ENCODE measurements at places on chromosomes 3 and 15.

DNA sequence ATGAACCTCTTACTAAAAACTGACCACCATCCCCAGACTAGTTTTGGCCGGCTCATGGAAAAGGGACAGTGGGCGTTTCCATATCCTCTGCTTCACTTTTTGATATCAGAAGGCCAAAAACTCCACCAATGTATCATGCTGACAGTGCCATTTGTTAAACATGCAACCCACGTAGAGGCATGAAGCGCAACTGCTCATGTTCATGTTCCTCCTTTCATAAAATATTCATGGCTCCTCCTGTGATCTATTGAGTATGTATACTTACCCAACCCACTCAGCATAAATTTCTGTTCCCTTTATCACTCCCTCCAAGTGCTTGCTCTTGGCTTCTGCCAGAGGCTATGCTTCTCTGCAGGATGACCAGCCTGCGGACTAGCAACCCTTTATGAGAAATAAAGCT, 58.7 kb upstream of the TGFBR2 start:
- no peak for DNase-seq

- DNase-seq, result no peak
These were observed at the start of gene TMEM212 for GRCh38 chr3:171842864-171843518. TMEM212 (plus strand) TSS chr3:171843349; CDS start chr3:171843384, 35 bp downstream.

- no peak for DNase-seq
These were observed 473 bp upstream of the COMMD2 start for GRCh38 chr3:149752788-149753136.

DNA sequence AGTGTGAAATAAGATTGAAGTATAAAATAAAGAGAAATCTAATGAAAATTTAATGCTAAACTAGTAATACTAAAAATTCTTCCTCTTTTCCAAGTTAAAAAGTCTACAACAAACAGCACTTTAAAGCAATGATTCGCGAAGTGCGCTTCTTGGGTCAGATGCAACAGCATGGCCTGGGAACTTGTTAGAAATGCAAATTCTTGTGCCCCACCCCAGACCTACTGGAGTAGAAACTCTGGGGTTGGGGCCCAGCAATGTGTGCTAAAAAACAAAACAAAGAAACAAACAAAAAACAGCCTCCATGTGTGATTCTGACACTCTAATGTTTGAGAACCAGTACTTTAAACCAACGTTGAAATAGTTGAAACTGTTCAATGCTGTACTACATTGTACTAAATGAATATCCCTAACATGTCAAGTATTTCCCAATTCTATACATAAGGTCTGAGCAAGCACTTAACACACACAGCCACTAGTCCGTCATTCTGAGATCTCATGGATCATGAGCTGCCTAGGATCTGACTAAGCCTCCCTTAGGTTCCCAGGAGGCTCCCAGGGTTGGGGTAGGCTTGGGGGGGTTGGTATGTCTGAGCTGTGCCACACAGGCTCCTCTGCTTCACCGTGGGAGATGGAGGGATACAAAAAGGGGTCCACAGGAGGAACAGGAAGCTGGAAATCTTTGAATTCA, 6.1 kb downstream of the RASGRP1 start:
- no peak for DNase-seq

- no peak for DNase-seq
These were observed 19.8 kb upstream of the CRBN start for GRCh38 chr3:3199306-3199705.

DNA sequence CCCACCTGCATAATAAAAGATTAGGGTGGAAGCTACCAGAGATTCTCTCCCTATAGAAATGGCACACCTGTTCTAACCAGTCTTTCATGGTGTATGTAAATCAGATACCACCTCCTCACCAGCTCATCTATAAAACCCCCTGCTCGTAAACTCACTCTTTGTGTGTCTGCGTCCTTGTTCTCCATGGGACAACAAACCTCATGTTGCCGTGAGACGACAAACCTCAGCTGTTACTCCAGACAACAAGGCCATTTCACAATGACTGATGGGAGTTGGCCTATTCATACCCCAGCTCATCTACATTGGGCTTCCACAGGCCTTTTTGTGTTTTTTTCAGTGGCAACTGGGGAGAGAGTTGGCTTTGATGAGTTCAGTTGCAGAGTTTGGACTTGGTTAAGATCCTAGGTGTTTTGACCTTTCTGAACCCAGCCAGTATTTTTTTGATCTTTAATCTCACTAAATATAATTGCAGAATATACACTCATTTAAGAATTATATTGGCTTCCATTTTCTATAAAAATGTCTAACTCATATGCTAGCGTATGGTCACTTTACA, 96.6 kb upstream of the LRIG1 start:
- no peak for DNase-seq

- DNase-seq, result no peak
These were observed 75.0 kb downstream of the TTBK2 start for GRCh38 chr15:42845581-42845980.

- peak; percentile 72 for DNase-seq
These were observed 181.1 kb downstream of the GBE1 start for GRCh38 chr3:81580355-81580754.

DNA sequence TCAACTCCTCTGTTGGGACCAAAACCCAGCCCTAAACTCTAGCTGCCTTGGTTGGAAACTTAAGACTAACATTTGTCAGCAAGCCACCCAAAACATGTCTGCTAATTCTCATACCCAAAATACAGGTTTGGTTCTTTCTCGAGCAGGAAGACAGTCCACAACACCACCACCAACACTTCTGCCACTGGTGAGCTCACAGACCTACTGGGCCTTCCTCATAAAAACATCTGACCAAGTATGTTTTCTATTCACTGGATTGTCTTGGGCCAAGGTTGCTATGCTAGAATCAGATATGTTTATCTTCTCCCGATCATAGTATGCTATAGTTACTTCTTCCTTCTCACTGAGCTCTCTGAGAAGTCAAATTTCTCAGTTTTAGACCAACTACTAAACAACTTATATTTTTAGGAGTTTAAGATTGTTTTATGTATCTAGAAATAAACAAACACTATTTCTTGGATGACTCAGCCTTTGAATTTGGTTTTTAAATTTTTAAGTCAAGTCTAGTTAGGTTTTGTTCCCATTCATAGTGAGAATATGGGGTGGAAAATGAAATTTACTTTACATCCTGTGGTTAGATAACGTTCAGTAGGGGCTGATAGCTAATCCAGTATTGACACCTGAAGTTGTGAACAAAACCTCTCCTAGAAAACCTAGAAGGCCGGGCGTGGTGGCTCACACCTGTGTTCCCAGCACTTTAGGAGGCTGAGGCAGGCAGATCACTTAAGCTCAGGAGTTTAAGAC, 360.5 kb downstream of the RSL24D1 start:
- no peak for DNase-seq

DNA sequence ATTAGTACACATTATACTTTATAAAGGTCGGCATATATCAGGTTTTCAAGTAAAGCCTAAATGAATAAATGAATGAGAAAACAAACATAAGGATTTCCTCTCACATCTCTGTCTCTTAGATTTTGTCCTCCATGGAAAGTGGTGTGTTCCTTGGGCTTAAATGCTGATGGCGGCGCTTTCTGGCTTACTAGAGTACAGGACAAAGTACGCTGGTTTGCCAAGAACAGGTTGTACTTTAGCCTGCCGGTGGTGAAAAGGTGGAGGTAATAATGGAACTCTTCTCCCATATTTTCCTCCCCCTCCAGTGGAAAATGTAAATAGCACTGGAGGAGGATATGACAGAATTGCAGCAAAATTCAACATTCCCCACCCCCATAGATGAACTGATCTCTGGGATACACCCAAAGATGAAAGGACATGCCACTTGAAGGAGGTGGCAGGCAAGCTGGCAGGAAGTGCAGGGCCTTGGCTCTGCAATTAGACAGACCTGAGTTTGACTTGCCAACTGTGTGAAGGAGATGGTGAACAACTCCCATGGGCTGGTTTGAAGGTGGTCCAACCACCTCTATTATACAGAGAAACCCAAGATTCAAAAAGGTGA, 29.3 kb downstream of the CEP152 start:
- no peak for DNase-seq

GRCh38 chr3:156456771-156457224, 98.1 kb downstream of the SSR3 start:
- no peak for DNase-seq

- no peak for DNase-seq
These were observed 35.5 kb downstream of the MRAS start for GRCh38 chr3:138383715-138384465.

- DNase-seq, result no peak
These were observed 14.0 kb downstream of the VPS13C start for GRCh38 chr15:62046078-62046743.

- no peak for DNase-seq
These were observed 60.3 kb downstream of the B3GNT5 start for GRCh38 chr3:183313351-183313750.

GRCh38 chr3:176941689-176942088, 255.6 kb downstream of the TBL1XR1 start:
- DNase-seq, result no peak

DNA sequence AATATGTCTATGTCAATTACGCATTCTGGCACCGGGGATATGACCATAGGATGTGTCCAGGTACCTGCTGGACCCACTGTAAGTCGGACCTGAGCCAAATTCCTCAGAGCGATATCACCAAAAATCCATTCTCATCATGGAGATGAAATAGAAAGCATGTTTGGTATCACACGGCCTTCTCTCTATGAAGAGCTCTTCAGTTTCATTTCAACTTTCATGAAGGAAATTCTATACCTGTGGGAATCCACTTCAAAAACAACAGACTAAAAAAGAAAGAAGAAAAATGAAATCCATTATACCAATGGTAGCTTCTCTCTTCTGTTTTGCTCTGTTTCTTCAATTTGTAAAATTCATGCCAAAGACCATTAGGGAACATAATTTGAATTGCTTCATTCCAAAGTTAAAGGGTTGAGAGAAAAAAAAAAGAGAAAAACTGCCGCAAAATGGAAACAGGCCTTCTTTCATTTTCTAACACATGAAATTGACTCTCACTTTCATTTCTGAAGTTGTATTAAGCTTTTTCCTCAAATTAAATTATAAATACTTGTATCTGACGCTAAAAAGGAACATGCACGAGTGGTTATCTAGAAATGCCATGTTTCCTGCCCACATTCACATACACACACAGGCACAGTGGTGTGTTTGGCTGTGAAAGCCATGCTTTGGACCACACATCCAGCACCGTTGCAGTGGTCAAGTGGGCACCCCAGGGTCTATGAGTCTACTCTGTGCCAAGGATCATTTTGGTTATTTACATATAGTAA, 46.9 kb upstream of the DIPK2A start:
- DNase-seq, result peak; percentile 2

- DNase-seq, result no peak
These were observed 1.9 kb downstream of the CAMK2N2 start for GRCh38 chr3:184259396-184259877.

- DNase-seq, result no peak
These were observed 6.1 kb downstream of the CRYBG3 start for GRCh38 chr3:97827741-97828471.

DNA sequence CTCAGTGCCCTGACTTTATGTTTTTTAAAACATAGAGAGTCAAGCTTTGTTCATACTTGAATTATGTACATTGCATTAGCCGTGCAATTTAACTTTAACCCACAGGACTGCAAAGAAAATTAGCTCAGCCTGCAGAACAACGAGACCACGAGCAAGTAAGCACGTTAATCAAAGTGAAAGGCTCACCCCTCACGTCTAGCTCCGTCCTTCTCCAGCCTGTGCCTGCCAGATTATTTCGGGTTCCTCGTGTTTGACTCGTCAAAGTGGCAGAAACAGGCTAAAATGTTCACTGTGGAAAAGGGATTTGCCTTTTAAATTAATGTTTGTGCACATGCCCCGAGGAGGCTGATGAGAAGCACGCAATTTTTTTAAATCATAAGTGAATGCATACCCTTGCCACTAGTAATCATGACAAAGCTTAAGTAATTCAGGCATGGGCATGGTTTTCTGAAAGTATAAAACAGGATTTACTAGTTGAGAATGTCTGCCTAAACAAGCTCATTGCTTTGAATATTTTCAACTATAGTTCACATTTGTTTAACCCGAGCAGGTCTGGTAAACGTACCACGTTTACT, 15.3 kb downstream of the ZBTB38 start:
- no peak for DNase-seq

- peak; percentile 85 for DNase-seq
These were observed 68.7 kb upstream of the ADPGK start for GRCh38 chr15:72852273-72852672.

GRCh38 chr15:41581110-41581509, 22.1 kb downstream of the TYRO3 start:
- DNase-seq, result no peak

DNA sequence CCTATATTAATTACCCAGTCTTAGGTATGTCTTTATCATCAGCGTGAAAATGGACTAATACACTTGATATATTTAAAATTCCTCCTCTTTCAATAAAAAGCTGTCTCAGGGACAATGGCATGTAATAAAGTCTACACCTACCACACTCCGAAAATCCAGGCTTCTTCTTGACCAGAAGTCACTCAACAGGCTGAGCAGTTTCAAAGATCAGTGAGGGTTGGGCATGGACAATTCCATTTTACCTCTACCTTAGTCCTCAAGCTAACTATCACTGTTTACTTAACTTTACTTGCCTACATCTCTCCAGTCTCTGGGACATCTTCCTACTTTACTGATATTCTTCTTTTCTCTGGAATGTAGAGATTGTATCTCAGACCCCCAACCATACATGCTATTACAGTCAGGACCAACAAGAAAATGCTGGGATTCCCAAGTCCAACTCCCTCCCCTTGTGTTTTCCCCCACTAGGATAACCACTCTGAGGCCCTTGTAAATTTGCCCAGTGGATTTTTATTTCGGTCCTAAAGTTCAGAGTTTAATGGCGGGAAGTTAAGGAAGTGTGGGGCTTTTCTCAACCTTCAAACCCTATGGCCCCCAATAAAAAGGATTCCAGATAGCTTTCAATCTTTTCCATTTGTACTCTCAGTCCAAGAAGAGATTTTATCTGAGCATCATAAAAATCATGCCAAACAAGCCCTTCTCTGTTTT, 137.1 kb upstream of the TSC22D2 start:
- DNase-seq, result no peak

GRCh38 chr15:80485370-80486164, 81.4 kb downstream of the ARNT2 start:
- DNase-seq, result no peak

DNA sequence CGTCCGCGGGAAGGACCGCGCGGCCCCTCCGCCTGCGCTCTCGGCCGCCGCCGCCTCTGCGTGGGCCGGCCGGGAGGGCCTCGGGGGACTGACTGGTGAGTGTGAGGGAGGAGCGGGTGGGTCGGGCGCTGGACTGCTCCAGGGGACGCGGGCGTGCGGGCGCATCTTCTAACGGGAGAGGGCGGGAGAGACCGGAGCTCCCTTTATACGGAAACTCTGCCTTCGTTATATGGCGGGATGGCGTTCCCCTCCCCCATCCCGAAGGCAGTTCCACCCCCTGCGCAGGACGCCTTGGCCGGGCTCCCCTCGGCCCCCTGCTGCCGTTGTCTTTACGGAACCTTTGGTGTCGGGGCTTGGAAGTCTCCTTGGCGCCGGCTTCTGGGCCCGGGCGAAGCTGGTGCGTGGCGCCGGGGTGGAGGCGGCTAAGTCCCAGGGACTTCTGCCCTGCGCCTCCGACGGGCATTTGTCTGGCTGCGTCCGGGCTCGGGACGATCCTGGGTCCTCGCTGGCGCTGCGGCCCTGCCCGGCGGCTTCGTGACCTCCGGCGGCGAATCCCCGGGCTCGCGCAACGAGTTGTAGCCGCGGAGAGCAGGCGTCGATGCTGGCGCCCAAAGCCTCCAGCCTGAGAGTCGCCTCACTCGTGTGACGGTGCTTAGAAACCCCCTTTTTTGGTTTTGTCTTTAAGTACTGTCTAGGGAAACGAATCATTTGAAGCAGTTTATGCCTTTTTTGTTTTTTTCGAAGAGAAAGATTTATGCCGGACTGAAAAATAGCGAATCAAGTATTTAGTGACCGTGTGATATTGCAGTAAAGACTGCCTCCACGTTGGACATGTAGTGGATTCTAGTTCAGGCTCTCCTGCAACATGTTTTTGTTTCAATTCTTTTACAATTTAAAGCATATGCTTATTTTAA, 623 bp downstream of the ZNF639 start:
- peak; percentile 79 for DNase-seq
